ENCODE measurements at places on chromosomes 2 and 18.

DNA sequence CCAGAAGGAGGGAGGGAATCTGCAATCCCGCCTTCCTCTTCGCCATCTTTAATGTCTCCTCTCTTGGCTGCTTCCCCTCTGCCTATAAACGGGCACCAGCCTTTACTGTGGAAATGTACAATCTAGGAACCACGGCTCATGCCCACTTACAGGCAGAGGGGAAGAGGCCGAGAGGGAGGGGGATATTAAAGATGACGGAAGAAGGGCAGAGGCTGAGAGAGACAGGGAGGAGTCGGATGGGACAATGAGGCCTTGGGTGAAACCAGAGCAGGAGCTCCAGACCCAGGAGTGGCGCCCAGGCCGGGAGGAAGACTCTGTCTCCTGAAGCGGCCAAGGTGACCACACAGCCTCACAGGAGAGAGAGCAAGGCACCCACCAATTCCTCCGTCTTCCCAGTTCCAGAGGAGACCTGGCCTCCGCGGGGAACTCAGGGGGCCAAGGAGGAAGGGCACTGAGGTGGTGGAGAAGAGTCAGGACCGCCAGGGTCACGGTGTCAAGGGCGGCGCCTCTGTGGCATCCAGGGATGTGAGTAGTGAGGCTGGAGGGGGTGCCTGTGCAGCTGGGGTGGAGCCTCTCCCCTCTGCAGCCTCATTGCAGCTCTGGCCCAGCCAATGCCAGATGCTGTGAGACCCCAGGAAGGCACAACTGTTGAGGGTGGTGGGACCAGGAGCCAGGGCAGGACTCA lies 67.8 kb downstream of the CIB4 start:
- DNase-seq: no peak

DNA sequence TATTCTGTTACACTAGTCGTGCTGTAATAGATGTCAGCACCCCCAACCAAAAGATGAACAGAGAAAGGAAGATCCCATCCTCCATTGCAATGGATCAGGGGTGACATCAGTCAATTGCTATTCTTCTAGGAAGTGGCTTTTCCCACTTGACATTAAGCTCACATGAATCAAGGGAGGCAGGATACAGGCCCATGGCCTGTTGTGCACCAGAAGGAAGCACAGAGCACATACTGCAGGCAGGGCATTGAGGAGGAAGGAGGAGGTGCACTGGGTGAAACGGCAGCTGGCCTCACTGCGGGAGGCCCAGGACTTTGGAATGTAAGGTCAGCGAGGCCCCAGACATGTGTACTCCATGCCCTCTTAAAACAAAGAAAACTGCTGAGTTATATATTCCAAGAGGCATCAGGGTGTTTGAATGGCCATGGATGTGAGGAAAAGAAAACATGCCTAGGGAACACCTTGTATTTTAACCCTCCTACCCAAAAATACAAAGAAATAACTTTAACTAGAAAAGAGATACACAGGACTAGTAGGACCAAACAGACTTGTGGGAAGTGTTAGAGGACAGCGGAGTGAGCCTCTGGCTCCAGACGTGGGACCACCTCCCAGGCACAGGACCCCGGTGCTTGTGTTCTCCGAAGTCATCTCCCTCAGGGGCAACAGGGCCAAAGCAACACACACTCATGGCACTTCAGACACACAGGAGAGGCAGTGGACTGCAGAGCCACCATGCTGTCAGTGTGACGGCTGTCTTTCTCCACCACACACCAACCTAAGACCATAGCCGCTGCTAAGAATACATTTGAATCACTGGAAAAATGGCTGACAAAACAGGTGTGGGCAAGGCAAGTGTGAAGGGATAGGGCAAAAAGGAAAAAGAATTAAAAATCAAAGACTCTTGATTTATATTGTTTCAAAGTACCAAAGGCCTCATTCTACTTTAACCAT lies 51.4 kb upstream of the RIOK3 start:
- DNase-seq: peak; percentile 26

GRCh38 chr2:226581004-226581403 lies 218.6 kb downstream of the IRS1 start:
- DNase-seq: no peak

GRCh38 chr18:11834772-11835171 lies 16.4 kb upstream of the CHMP1B start:
- no peak for DNase-seq

DNA sequence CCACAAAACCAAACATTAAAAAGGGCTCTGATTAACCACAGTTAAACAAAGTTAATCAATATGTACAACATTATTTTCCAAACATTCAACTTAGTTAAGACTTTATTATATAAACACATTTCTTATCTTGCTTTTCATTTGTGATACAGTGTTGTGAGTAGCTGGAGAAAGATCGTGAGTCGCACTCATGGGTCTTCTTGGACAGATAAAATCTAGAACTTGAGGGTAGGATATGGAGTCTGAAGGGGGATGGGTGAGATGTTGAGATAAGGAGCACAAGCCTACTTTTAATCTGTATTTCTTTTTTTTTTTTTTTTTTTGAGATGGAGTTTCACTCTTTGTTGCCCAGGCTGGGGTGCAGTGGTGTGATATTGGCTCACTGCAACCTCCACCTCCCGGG lies 22.6 kb upstream of the TMEM214 start:
- DNase-seq: no peak

GRCh38 chr2:42747422-42747821 lies 16.5 kb downstream of the OXER1 start:
- no peak for DNase-seq

- no peak for DNase-seq
Observed at GRCh38 chr2:37396890-37397565, 52.6 kb downstream of the QPCT start.

DNA sequence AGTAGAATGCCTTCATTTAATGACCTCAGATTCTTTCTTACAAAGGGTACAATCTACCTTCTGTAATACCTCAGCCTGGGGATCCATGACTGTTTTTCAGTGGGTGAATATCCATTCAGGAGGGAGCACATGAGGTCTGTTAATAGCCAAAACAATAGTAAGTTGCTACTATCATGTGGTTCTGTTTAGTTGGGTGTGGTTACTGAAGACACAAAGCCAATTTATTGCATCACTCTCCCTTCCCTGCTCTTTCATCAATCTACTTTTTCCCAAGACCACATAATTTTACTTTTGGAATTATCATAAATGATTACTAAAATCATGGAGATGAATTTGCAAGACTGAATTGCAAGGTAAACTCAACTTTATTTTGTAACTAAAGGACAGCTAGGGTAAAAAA lies 254.2 kb downstream of the GALNT13 start:
- DNase-seq: peak; percentile 25

DNA sequence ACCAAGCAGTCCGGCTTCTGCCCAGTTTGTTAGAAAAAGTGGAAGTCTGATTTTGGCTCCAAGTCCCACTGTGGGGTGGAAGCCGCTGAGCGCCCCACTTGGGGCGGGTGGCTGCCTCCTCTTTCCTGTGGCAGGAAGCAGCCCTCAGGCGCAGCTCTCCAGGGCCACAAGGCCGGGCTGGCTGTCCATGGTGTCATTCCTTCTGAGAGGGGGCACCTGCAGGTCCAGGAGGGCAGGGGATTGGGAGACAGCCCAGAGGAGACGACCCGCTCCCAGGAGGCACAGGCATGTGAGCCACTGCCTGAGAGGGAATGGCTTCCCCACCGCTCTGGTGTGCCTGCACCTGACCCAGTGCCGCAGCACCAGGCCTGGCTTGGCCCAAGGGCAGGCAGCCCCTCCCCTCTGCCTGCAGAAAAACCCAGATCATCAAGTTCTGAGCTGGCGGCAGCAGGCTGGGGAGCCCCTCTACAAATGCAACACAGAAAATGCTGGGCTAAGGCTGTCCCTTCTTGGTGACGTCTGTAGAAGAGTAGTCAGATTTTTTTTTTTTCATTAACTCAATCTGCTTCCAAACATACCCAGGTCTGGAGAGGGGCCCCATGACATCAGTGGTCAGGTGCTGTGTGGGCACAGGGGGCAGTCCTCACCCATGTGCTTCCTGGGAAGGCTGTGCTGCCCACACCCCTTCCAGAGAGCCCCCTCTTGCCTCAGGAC lies 38.4 kb downstream of the HS6ST1 start:
- DNase-seq: no peak

DNA sequence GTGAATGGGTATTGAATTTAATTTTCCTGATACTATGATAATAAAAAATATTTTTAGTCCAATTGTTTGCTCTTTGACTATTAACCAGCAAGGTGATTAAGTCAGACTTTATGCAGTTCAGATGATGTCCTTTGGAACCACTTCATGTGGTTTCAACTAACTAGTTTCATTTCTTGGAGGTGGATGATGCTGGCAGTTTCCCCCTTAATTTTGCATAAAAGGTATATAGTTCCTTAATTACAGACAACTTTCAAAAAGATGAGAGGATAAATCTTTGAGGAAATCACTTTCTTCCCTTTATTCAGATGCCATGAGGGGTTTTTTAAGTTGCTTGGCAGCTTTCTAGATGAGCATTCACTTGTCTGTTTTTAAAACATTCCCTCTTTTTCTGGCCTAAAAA lies 223.1 kb downstream of the PHLPP1 start:
- no peak for DNase-seq

DNA sequence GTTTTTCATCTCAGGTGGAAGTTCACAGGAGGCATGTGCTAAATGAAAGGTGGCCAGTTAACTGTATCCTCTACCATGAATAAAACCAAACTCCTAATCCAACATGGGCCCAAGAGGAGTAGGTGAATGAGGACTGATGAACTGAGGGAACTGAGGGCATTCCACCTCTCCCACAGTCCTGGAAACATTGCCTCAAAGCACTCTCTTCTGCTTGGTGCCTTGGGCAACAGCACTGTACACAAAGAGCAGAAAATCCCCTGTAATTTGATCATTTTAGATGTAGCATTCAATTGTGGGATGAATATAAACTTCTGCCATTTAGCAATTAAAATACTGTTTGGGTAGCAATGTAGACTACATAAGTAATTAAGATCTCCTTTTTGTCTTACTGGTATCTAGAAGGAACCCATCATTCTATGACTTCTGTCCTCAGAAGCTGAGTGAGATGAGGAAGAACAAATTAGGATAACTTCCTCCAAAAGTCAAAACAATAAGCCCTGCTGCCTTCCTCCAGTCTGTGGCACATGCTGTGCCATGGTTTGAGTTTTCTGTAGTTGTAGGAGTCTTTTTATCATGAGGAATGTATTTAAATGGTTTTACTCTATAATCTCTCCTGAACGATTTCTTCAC lies 86.7 kb upstream of the ZEB2 start:
- no peak for DNase-seq

DNA sequence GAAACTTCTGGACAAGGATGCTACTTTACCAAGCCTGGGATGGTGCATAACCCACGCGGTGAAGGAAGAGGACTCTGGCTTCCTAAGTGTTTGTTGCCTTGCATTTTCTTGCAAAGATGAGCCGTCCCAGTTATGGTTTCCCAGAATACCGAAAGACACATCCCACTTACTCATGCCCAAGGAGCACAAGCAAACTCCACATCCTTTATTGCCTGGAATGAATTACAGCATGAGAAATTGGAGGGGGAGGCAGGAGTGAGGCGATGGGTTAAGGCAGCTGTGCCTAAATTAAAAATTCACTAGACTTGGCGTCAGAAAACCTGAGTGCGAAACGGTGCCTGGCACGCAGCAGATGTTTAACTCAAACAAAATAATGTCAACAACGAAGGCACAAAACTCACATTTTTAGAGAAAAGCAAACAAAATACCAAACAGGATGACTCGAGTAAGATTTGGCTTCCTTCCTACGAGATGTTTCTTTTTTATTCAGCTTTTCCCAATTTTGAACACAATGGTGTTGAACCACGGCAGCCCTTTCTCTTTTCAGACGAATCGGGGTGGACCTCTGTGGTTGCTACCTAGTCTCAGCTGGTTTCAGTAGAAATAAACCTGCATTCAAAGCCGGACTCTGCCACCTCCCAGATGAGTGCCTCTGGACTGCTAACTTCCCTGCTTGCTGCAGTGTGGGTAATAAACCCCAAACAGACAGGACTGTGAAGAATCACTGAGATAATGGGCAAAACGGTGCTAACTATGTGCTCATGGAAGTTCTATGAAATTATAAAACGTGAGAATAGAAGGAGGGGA lies 100.3 kb upstream of the NCK2 start:
- DNase-seq: peak; percentile 25

DNA sequence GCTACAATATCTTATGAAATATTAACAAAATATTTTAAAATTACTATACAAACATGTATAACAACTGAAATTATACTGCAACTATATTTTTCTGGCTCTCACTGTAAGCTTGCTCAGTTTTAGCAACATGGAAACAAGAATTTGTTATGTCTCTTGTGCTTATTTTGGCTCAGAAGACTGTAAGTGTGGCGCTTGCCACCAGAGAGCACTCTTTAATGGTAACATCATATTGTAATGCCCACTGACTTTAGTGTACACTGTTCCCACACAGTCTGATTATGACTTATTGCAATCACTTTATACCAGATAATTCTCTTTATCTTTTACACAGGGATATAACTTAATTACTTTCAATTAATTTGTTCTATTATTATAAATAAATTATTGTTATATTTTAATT lies 1500.6 kb upstream of the TMEFF2 start:
- DNase-seq: peak; percentile 37

GRCh38 chr2:186460465-186460864 lies 25.6 kb upstream of the ZC3H15 start:
- peak; percentile 4 for DNase-seq

DNA sequence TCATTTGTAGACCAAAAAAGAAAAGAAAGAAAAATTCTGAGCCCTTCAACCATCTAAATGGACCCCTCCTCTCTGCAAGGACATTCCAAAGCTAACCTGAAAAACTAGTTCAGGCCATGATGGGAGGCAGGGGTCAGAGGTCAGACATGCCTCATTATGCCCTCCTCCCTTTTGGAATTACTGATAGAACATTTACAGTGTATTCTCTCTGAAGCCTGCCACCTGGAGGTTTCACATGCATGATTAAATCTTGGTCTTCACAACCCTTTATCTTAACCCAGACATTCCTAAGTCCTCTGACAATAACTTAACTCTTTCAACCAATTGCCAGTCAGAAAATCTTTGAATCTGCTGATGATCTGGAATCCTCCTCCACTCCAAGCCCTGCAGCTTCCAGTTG lies 86.0 kb downstream of the SPP2 start:
- no peak for DNase-seq

DNA sequence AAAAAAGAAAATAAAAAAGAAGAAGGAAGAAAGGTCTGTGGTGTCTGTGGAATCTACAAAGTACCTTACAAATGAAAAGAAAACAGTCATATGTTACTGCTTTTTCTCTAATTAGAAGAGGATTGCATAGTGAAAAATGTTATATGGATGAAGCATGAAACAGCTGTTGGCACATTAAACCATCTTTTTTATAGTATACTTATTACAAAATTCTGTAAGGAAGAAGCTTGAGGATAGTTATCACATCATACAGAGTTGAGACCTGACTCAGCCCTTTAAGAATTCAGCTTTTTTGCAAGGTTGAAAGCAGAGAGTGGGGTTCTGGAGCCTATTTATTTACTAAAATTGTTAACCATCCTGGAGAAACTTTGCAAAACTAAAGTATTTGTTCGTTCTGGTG lies 222.7 kb downstream of the PHLPP1 start:
- DNase-seq: peak; percentile 52

GRCh38 chr2:79393806-79394484 lies 118.9 kb upstream of the CTNNA2 start:
- DNase-seq: no peak

GRCh38 chr18:79380816-79381806 lies 14.6 kb upstream of the NFATC1 start:
- peak; percentile 89 for DNase-seq

Measured in GM03348 (cell line).